ENCODE measurements at places on chromosomes 4 and X.

GRCh38 chr4:125741825-125742452 is 427.2 kb downstream of the FAT4 start:
- DNase-seq, result peak; percentile 26

DNA sequence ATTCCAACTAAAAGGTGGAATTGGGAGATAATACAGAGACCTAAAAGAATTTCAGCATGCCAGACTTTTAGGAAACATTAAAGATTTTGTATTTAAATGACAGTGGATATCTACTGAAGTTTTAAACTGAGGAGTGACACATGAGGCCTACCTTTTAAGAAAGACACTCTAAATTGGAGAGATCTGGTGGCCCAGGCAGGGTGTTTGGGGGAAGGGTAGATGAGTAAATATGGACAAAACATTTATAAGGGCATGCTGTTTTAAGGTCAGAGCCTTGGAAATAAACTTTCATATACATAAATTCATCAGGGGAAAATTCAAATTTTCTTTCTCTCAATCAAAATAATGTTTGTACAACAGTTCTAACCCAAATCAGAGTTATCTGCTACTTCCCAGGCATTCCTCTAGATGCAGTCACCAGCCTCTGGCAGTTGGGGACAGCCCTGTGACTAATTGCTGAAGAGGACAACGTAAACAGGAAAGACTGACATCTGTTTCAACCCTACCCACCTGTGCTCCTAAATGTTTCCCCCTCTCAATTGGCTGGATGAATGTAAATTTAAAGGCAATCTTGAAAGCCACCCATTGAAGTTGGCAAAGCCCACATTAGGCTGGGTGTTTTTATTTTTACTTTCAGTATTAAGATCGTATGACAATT is 1646.9 kb upstream of the ADGRL3 start:
- DNase-seq, result peak; percentile 83

- DNase-seq, result peak; percentile 71
These were observed 87.4 kb upstream of the ETNPPL start for GRCh38 chr4:108850219-108850649.

DNA sequence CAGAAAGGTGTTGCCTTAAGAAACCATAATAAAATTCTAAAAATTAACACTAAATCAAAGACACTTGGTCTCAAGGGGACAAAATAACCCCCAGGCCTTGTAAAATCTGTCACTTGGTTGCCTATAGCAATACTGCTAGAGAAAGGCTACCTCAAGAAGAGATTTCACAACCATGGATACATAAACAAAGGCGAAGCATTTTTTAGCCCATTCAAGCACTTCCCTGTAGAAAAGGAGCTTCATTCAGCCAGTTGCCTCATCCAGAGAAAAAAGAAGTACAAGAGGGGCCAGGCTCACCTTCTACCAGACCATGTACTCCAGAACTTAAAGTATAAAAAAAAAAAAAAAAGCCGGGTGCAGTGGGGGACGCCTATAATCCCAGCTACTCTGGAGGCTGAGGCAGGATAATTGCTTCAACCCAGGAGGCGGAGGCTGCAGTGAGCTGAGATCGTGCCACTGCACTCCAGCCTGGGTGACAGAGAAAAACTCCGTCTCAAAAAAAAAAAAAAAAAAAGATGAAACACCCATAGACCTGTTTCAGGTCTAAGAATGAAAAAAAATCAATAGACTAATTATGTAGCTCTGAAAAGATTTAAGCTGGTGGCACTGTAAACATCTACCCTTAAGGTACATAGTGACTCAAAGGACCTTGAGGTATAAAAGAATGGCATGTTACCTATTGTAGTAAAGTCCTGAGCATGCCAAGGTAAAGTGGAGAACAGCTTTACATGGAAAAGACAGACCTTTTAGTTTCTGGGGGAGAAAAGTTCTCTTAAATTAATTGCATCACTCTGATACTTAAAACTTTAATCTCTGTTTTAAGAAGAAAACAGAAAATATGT is 18.0 kb downstream of the RUFY3 start:
- no peak for DNase-seq

GRCh38 chrX:144730471-144730870 is 516.8 kb upstream of the SPANXN1 start:
- DNase-seq, result no peak

- peak; percentile 52 for DNase-seq
These were observed 25.5 kb downstream of the BBS12 start for GRCh38 chr4:122758033-122758432.

DNA sequence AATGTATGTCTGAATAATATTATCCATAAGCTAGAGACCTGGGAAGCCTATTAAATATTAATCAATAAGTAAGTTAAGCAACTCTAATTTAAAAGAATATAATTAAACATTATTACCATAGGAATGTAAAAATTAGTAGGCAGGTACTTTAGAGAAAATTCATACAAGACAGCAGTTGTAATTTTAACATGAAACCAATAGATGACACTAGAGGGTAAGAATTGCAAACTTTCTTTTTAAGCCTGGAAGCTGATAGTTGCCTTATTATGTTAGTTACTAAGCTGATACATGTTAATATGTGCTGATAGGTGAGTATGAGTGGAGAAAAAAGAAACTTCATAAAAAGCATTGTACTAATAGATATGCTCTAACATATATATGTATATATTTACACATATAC is 1157.4 kb downstream of the FAM133A start:
- peak; percentile 31 for DNase-seq

- no peak for DNase-seq
These were observed 973.3 kb upstream of the FTHL17 start for GRCh38 chrX:32045149-32045548.

GRCh38 chrX:85378461-85378860 is 1.0 kb downstream of the POF1B start:
- DNase-seq, result no peak

- DNase-seq, result no peak
These were observed 1.7 kb upstream of the ZFP42 start for GRCh38 chr4:187993827-187994226.

DNA sequence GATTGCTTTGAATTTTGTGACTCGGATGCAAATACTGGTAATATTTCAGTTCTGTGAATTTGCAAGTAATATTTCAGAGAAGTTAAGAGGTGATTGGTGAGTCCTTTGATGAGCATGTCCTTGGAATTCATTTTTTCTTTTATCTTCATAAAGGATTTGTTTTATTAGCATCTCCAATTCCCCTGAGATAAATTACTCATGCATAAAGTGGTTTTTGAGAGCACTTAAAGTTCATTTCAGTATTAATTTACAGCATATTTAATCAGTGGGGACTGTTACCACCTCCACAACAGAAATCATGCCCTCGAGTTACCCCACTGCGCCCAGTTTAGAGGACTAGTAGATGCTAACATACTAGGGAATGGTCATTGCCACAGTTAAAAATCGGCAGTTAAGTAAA is 65.0 kb downstream of the ZFX start:
- no peak for DNase-seq

DNA sequence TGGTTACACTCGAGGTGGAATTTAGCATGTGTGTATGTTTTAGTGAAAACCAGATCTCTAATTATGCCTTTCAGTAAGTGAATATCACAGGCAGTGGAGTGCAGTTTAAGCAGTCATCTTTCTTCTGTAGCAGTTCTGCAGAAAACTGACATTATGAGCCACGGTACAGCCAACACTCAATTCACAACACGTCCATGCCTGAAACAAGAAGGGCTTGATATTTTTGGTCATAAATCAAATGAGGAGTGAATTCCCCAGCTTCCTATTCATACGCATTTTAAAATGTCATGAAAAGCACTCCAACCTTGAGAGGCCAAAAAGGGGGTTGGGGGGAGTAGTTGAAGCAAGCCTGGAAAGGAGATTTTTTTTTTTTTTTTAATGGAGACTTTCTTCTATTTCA is 316.7 kb downstream of the ARHGAP10 start:
- DNase-seq, result no peak

DNA sequence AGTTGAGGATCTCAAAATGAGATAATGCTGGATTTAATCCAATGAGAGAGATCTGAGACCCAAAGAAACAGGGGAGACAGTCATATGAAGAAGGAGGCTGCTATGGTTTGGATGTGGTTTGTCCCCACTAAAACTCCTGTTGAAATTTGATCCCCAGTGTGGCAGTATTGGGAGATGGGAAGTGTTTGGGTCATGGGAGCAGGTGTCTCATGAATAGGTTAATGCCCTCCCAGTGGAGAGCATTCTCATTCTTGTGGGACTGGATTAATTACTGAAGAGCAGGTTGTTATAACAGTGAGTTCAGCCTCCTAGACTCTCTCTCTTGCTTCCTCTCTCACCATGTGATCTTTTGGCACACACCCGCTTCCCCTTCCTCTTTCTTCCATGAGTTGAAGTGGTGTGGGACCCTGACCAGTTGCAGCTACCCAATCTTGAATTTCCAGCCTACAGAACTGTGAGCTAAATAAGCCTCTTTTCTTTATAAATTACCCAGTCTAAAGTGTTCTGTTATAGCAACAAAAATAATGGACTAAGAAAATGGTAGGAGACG is 70.3 kb downstream of the PPEF2 start:
- DNase-seq, result no peak

- no peak for DNase-seq
These were observed 119.5 kb downstream of the PJA1 start for GRCh38 chrX:69045616-69046345.

DNA sequence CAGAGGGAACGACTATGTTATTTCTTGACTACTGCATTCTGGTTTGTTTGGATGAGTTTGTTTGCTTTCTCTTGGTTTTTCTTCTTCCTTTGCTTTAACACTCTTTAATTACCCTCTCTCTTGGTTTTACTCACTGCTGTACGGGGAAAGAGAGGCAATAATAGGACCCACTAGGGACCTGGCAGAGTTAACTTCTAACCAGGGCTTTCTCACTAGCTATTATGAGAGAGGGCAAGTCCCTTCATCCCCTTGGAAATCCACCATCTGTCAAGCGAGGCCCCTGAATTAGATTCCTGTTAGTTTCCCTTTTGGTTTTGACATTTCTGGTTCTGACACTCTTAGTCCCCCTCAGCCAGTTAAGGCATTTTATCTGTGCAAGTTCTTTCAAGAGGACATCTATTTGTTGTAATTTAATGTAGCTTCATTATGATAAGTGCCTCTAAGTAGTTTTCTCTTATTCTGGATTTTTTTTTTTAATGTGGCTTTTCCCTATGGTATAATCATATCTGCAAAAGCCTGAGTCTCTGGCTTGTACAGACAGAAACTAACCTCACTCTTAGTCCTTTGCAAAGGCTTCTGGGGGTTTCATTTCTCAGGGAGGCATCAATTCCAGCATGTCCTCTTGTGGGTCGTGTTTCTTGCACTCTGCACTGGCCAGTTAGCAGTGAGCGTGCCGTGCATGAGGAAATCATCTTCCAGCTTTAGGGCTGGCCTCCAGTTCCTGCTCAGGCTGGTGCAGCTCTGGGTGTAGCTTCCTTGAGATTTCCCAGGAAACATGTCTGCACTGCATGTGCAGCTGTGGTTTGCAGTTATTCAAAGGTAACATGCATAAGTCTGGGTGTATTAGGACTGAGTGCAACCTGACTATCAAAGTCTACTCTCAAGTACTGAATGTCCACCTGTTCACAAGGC is 221.3 kb downstream of the STIM2 start:
- peak; percentile 33 for DNase-seq

GRCh38 chr4:76407440-76408119 is 13.4 kb downstream of the CCDC158 start:
- DNase-seq, result no peak

GRCh38 chr4:109816082-109816442 is 500 bp downstream of the GAR1 start:
- DNase-seq, result peak; percentile 13

GRCh38 chrX:110852180-110852579 is 56.6 kb upstream of the CHRDL1 start:
- DNase-seq, result peak; percentile 46

DNA sequence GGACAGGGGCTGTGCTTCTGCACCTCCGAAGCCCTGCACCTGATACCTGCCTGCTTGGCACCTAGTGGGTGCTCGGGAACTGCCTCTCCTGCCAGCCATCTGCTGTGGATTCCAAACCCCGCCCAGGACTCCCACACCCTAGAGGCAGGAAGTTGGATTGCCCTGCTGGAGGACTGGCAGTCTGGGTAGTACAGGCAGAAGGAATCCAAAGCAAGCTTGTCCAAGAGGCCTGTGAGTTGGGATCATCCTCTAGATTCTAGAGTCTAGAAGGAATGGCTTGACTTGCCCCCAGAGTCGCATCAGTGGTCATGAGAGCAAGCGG is 64.6 kb upstream of the MTM1 start:
- DNase-seq, result no peak

- peak; percentile 67 for DNase-seq
These were observed 733 bp downstream of the CCNA2 start for GRCh38 chr4:121822796-121823504.

DNA sequence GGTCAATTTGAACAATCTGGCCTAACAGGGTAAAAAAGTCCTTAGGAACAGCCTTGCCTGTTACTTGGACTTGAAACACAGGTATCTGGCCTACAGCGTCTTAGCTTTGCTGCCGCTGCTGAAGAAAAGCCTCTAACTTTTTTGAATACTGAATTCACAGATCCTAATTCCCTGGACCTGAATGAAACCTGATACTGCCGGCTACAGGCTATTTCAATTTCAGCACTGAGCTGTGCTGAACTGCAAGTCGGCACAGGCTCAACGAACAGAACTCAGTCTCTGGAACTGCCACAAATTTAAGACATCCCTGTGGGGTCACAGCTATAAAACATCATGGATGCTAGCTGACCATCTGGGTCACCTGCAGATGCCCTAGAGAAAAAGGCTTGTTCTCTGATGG is 7.2 kb downstream of the NR0B1 start:
- no peak for DNase-seq

- DNase-seq, result no peak
These were observed 96.1 kb downstream of the MAMLD1 start for GRCh38 chrX:150459196-150459595.

DNA sequence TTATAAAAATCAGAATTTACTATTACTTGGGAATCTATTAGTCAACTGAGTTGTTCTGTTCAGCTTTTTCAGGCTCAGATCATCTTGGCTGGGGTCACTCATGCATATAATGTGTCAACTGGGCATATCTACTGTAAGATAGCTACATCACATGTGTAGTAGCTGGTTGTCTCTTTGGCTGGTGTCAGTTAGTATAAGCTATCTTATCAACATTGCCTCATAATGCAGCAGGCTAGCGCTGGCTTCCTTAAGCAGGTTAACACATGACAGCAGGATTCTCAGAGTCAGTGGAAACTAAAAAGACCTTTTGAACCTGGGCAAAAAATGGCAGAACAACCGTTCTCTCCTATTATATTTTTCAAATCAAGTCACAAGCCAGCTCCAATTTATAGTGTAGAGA is 378.3 kb upstream of the PCDH10 start:
- no peak for DNase-seq

GRCh38 chr4:164212134-164212533 is 541.8 kb upstream of the SMIM31 start:
- no peak for DNase-seq

DNA sequence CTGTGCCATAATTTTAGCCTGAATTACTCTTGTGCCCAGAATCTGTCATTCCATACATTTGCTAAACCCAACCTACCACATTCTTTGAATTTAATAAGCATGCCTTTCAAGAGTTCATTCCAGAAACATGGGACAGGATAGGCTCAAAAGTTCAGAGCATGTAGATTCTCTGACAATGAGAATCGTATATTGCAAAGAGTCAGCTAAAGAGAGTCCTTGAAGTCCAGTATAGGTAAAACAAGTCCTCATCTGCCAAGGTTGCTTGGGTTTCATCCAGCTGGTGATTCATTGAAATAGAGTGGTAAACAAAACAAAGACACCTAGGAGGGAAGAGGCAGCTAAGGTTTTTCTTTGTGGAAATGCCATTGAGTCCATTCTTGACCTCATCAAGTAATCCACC is 249.3 kb upstream of the DIPK2B start:
- no peak for DNase-seq
